Cerebellum (tissue), 4 donors: ENCODE measurements at places on chromosomes 12 and 14. TPM values are rescaled to one million over a fixed set of nuclear protein-coding genes. Genes with fewer than 3 reads are reported as not detected.

DNA sequence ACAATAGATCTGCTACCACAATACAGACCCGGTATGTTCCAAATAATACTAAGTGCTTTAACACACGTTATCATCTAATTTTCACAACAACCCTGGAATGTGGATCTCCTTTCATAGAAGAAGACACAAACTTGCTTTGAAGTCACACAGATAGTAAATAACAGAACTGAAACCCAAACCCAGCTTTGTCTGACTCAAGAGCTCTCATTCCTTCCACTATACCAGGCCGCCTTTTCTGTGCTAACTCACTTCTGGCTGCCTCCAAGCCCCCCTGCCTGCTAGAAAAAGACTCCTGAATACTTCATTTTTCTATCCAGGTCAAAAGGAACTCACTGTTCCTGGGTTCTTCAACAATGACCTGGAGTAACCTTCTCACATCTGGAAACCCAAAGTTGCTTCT, 37.8 kb downstream of the PRPF40B start:
- DNase-seq: no peak

The SSTR1 gene
- total RNA-seq: 3.4 TPM

DNA sequence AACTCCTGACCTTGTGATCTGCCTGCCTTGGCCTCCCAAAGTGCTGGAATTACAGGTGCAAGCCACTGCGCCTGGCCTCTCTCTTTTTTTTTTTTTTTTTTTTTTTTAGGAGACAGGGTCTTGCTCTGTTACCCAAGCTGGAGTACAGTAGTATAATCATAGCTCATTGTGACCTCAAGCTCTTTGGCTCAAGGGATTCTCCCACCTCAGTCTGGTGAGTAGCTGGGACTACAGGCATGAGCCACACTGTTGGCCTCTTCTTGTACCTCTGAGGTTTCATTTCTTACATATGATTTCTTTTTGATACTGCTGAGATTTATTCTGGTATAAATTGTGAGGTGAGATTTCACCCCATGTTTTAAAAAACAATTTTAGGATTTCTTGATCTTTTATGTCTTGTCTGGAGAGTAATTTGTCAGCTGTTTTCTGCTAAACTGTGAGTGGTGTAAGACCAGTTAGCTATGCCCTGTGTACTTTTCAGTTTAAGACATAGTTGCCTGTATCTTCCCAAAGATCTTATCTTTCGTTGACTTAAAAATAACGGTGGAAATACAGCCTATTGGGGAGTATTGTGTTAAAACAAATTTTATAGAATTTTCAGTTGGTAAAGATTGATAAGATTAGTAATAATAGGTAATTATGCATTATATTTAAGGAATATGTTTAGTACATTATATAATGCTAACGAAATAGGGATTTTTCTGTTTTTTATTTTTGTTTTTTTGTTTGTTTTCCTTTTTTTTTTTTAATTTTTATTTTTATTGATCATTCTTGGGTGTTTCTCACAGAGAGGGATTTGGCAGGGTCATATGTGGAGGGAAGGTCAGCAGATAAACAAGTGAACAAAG, 31.7 kb downstream of the WDR20 start:
- no peak for DNase-seq

DNA sequence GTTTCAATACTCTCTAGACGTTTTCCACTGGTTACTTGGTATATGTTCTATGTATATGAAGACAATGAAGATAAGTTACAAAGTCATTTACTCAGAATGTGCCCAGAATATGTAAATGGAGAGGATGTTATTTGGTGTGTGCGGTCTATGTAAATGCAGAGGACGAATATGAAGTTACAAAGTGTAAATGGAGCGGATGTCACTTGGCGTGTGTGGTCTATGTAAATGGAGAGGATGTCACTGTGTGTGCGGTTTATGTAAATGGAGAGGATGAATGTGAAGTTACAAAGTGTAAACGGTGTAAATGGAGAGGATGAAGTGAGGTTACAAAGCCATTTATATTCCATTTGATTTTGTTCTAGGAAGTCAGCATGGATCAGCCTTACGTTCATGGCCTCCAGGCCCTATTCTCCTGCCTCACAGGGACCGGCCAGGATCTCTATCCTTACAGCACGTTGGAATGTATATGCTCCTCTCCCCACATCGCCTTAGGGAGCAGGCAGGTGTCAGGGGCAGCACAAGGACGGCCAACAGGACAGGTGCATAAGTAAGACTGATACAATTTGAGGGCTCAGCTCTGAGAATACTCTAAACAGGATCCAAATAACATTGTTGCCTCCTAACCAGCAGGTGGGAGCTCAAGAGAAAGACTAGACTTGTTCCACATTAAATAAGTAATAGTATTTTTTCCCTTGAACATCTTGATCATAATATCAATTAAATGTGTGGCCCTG, 42.4 kb downstream of the GLRX5 start:
- no peak for DNase-seq

- DNase-seq: no peak
Observed at GRCh38 chr12:45076417-45077026, 25.6 kb upstream of the DBX2 start.

GRCh38 chr14:87457720-87458119, 535.3 kb downstream of the GALC start:
- no peak for DNase-seq

DNA sequence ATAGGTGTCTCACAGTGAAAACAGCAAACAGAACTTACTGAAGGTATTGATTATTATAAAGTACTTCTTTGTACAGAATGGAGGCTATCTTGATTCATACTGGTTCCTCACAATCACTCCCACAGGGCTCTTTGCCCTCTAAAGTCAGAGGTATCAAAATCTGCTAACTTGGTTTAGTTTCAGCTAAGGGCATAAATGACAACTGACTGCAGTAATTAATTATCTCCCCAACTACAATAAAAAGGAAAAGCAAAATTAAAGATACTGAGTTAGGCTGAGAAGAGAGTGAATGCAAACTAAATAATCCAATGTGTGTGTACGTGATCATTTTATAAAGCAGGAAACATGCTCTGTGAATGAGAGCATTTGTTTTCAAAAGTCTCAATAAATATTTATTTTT, 338.7 kb downstream of the ACSS3 start:
- no peak for DNase-seq

DNA sequence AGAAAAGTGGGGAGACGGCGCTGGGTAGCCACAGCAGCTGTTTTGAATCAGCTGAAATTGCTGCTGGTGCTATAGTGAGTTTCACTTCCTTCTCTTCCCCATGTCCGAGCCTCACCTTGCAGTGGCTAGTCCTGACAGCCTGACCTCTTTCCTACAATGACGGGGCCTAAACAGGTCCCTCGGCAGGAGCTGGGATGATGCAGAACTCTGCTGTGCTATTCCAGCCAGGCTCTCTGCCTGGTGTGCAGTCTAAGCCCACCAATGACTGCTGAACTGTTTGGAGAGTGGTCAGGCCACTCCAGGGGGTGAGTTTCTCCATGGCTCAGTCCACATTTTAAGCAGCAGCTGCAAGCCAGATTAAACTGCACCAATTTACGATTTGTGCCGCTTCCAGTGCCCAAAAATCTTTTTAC, 207.3 kb downstream of the TTC7B start:
- DNase-seq: no peak

DNA sequence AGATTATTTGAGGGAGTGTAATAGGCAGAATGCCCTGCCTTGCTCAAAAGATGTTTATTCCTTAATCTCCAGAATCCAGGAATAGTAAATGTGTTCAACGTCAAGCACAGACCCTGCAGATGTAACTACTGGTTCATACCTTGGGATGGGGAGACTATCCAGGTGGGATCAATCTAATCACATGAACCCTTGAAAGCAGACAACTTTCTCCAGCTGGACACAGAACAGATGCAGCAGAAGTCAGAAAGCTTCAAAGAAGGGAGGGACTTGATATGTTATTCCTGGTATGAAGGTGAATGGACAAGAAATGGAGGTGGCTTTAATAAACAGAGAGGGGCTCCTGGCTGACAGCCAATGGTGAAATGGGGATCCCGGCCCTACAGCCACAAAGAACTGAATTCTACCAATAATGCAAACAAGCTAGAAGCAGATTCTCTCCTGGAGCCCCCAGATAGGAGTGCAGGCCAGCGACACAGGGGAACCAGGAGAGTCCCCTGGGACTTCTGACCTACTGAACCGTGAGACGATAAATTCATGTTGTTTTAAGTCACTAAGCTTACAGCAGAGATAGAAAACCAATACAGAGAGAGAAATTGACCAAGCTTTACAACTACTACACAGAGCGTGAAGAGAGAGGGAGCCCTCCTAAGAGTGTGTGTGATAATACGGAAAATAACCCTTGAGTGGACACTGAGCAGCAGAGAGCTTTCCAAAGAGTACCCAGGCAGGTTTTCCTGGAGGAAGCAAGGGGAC, 133.5 kb upstream of the TMEM132C start:
- DNase-seq: no peak

The REP15 gene
- total RNA-seq: 0.82 TPM

- no peak for DNase-seq
Observed at GRCh38 chr12:10957741-10958140, 18.7 kb upstream of the TAS2R14 start.

The GLI1 gene
- 4.5 TPM for total RNA-seq

DNA sequence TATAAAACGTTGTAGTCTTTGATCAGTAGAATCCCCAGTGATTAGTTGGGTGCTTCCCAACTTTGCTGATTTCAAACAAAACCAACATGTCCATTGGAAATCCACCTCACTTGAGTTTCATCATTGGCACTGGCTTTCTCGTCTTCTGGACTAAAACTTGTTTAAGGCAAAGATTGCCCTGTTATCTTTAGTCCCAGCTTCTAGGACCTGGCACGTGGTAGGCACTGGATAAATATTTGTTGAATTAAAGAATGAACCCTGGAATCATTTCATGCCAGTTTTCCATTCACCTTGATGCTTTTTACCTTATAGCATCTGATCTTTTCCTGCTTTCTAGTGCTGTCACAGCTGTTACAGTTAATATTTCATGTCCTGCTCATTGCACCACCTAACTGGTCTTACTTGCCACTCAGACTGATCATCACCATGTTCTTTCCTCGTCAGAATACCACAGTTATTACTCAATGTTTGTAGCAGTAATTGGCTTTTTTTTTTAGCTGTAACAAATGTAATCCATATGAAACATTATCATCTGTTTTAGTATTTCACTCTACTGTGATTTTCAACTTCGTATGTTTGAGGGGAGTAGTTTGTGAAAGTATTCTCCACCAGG, 7.3 kb upstream of the C12orf50 start:
- DNase-seq: no peak

The GLS2 gene
- total RNA-seq: 6.1 TPM

The TEAD4 gene
- total RNA-seq: 1.6 TPM

DNA sequence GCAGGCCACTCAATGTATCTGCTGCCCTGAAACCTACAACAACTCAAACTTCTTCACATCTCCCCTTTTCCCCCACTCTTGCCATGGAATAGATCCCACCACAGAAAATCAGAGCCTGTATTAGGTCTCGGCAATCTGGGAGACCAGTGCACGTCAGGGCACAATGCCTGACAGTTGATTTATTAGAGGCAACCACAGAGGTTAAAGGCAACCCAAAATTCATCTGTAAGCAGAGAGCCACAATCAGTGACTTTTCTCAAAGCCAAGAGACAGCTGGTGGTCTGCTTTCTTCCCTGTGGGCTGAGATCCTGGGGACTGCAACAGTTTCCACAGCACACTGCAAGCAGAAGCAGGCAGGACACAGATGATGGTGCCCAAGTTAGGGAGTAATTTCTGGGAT, 169.0 kb upstream of the NTF3 start:
- DNase-seq: no peak

GRCh38 chr12:25840678-25841465, 117.6 kb upstream of the RASSF8 start:
- DNase-seq: no peak

The DEPDC4 gene
- 2.8 TPM for total RNA-seq

The SERPINA1 gene
- 1.9 TPM for total RNA-seq

The SLC6A13 gene
- 45.9 TPM for total RNA-seq

- no peak for DNase-seq
Observed at GRCh38 chr14:32472076-32472475, 143.0 kb downstream of the AKAP6 start.

DNA sequence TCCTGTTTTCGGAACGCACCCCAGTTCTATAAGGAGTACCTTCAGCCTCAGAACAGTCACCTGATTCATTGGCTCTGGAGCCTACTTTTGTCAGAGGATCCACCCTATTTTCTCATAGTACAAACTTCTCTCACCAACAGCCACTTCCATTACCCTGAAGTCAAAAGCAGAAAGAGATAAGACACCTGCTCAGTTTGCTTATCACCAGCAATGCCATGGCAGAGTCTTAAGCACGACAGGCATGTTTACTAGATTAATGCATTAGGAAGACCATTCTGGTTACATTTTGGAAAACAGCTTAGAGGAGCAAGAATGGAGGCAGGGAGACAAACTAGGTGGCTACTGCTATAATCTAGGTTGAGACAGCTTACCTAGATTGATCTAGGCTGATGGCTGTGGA, 67.7 kb downstream of the GXYLT1 start:
- DNase-seq: no peak

GRCh38 chr14:103313704-103314103, 20.3 kb upstream of the EIF5 start:
- no peak for DNase-seq

The KRT75 gene
- not detected for total RNA-seq

DNA sequence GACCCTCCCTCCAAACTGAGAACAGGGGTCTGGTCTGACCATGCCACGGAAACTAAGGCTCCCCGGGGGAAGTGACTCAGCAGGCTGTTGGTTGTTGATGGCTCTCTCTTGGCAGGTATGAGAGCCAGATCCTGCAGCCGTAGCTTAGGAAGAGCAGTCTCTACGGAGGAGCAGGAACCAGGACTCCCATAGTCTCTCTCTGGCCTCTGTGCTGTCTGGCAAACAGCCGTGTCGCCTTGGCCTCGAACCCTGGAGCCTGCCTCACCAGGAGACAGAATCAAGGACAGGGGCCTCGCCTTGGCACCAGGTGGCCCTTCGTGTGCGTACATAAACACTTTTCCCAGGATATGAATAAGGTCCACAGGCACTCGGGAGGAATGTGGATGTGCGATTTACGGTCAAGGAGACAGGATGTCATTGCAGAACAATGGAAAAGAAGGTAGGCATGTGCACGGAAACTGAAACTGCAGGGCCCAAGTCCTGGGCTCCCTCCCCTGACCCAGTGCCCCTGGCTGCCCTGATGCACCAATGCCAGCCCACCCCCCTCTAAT, 7.9 kb downstream of the VWF start:
- DNase-seq: no peak

DNA sequence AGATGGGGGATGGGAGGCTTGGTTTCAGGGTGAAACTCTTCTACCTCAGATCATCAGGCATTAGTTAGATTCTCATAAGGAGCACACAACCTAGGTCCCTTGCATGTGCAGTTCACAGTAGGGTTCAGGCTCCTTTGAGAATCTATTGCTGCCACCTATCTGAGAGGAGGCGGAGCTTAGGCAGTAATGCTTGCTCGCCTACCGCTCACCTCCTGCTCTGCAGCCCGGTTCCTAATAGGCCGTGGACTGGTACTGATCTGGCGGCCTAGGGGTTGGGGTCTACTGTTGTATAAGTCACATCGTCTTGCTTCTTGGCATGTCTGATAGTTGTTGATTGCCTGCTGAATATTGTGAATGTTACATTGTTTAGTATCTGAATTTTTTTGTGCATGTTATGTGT, 12.2 kb downstream of the SCYL2 start:
- no peak for DNase-seq
